ENCODE measurements at places on chromosomes 1 and 21. TPM values are rescaled to one million over a fixed set of nuclear protein-coding genes. Genes with fewer than 3 reads are reported as not detected.
A peak's percentile ranks its signal among the peaks of the same experiment; 100 is the strongest.

GRCh38 chr1:17192394-17193221 is 12.3 kb upstream of the PADI1 start:
- DNase-seq, result no peak

DNA sequence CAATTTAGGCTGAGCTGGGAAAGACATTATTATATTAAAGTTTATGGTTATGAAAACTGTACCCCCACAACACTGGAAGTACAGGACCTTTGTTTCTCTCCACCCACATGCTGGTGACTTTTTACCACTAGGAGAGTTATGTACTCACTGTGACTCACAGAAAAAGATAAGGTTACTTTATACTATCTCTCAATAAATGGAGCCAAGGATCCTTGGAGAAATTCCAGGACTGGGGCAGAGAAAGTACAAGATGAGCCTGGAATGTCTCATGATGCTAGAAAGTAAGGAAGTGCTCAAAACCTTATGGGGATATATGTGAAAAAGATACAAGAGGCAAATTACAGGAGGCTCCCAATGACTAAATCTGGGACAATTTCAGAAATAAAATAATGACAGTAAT is 63.9 kb upstream of the C1orf105 start:
- DNase-seq, result peak; percentile 61

DNA sequence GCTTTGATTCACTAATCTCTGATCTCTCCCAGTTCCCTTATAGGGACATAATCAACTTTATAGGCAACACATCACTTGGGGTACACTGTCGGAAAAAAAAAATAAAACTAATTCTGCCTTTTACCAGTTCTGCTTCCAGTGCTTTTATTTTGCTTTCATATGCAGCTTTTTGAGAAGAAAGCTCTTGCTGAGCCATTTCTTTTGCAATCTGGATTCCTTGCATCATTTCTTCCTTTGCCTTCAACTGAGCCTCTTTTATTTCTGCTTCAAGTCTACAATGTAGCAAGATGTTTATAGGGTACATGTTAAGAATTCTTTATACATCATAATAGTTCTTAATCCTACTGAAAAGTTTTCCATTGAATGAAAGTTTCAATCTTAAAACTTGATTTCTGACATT is 30.6 kb downstream of the KIF14 start:
- no peak for DNase-seq

Gene OR2T10
- not detected for total RNA-seq

Gene VAV3
- 20.9 TPM for total RNA-seq

DNA sequence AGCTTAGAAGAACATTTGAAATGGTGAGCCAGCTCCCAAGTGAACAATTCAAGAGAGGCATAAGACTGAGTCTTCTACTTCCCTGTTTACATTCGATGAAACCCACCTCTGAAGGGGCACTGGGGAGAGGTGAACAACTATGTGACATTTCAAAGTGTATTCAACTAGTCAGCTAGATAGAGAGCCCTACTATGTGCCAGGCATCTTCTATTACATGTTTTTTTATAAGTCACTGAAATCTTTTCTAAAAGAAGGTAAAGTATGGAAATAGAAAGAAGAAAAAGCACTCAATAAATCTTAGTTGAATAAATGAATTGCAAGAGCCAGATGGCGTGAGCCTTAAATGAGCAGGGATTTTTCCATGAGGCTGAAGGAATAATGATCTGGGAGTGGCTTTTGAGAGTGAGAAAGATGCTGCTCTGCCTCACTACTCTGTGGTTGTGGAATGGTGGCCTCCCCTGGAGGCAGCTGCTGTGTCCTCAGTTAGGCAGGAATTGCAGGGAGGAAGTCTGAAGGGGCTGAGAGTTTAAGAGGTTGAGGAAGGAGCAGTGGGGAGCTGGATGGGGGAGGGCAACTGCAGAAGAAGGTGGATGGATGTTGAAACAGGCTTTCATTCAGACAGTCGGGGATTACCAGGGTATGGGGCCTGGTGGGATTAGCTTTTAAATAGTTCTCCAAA is 10.4 kb upstream of the PTPRF start:
- no peak for DNase-seq

Gene DUSP23
- total RNA-seq, result 84.3 TPM

Gene PLCH2
- total RNA-seq, result not detected

DNA sequence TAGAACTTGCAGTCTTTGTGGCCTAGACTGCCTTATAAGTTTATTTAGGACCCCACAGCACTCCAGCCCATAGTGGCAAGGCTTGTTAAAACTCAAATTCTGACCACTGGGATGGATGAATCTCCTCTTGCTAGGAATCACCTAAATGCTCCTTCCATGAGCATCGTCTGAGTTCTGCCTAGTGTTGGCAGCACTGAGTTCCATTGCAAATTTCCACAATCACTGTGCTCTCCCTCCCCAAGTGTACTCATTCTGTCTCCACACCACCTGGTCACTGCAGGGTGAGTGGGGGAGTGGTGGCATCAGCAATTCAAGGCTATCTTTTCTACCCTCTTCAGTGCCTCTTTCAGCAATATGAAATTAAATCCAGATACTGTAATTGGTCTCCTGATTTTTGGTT is 46.7 kb upstream of the PTBP2 start:
- DNase-seq, result no peak

DNA sequence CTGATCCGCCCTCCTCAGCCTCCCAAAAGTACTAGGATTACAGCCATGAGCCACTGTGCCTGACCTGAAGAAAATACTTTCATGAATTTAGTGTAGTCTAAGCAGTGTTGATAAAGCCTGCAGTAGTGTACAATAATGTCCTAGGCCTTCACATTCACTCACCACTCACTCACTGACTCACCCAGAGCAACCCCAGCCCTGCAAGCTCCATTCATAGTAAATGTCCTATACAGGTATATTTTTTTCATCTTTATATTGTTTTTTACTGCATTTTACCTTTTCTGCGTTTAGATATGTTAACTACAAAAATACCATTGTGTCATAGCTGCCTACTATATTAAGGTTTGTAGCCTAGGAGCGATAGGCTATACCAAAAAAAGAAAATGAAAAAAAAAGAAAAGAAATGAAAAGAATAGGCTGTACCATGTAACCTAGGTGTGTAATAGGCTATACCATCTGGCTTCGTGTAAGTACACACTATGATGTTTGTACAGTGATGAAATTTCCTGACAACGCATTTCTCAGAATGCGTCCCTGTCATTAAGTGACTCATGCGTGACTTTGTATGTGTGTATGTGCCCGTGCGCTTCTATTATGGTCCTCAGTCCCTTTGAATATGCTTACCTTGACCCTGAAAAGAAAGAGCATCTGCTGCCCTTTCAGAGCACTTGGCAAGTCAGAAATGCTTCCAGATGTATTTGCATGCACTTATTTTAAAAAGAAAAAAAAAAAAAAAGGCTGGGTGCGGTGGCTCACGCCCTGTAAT is 9.2 kb upstream of the SLAMF8 start:
- no peak for DNase-seq

GRCh38 chr1:92994105-92994712 is 32.9 kb upstream of the DIPK1A start:
- DNase-seq, result peak; percentile 82

- no peak for DNase-seq
Observed at GRCh38 chr1:5818755-5819154, 173.5 kb downstream of the NPHP4 start.

Gene WLS
- total RNA-seq, result 194 TPM

Gene C1orf141
- total RNA-seq, result not detected

GRCh38 chr1:176998183-176998795 is 166.2 kb downstream of the ASTN1 start:
- no peak for DNase-seq

DNA sequence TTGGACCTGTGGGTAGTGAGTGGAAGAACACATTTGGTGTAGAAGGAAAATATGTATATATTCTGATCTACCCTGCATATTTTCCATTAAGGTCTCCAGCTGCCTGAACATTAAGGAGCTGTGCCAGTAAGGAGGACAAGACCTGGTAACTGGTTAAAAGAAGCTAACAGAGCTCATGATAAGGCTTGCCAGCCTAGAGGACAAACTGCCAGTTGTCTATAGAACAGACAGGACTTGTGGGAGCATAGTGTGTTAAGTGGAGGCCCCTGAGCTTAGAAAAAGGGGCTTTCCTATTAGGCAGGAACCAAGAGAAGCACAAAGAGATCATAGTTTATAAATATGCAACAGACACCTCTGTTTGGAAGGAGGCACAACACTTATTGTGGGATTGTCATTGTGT is 23.0 kb downstream of the DNM3 start:
- no peak for DNase-seq

DNA sequence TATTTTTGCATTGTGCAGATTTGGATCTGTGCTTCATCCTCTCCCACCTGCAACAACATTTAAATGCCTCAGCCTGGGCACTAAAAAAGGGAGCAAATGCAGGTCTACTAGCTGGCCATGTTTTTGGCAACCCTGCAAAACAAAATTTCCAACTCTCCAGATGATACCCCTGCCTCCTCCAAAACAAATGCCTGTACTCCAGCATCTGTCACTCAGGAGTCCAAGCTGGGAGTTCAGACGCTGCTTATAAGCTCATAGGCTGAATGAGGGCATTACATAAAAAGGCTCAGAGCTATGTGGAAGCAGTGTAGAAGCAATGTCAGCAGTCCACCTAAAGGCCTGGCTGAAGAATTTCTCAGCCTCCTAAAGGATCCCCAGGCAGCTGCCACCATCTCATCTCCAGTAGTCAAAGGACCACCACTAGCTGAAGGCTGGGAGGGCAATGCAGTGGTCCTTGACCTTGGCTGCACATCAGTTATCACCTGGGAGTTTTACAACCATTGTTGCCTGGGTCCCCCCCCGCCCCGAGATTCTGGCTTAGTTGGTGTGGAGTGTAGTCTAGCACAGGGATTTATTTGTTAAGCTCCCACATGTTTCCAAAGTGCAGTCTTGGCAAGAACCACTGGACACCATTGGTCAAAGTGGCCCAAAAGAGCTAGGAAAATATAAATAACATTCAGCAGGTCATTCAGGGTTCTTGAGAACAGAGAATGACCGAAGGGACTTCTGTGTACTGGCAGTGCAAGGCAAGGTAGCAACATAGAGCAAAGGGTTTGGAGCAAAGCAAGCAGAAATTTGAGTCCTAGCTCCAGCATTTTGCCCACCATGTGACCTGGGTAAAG is 57.2 kb downstream of the ITPKB start:
- DNase-seq, result no peak

DNA sequence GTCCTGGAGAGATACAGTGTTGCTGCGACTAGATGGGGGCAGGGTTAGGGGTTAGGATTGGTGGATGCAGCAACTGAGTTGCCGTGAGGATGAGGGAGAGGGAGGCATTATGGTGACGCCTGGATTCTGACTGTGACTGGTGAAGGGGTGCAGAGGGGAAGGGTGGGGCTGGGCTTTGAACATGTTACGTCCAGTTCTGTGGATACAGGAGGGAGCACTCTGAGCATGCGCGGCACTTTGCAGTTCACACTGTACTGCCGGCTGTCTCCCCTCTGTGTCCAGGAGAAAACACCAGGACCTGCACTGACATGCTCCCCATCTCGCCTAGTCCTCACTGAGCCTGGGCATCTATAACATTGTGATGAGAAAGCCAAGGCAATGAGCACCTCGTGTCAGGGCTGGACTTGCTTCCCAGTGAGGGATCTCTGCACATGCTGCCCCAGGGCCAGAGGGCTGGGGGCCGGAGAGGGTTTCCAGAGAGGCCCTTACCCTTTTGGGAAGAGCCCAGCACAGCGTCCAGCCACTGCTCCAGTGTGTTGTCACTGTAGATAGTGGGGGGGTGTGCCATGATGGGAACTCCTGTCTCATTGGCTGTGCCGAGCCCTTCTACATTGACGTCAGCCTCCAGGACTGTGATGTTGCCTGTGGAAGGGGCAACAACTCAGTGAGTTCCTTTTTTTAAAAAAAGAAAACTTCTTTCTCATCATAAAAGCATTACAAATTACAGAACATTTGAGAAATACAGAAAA is 7.6 kb downstream of the FAM151A start:
- DNase-seq, result no peak

Gene ENO1
- 362 TPM for total RNA-seq

Gene AADACL4
- not detected for total RNA-seq

Gene RNASEL
- 8.0 TPM for total RNA-seq

Gene NOS1AP
- total RNA-seq, result 3.7 TPM

DNA sequence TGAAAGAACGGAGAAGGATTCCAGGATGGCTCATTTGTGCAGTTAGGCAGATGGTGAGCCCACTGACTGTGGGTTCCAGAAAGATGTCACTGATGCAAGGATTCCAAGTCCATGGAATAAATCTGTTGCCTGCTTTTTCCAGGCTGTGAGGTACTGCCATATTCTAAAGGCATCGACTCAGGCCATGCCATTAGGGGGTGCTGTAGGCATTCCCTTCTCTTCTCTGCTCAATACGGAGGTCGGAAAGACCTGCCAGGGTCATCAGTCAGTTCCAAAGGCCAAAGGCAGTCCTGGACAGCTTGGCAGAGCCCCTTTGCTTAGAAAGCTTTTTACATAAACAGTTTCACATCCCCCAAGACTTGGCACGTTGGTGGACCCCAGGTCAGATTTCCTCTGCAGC is 31.7 kb upstream of the TMEM125 start:
- DNase-seq, result peak; percentile 82

GRCh38 chr1:70966018-70966638 is 81.5 kb downstream of the PTGER3 start:
- no peak for DNase-seq

Gene ARHGAP30
- 15.6 TPM for total RNA-seq

Gene FMO5
- 78.6 TPM for total RNA-seq

GRCh38 chr1:116912846-116913245 is 3.1 kb downstream of the PTGFRN start:
- DNase-seq, result no peak

DNA sequence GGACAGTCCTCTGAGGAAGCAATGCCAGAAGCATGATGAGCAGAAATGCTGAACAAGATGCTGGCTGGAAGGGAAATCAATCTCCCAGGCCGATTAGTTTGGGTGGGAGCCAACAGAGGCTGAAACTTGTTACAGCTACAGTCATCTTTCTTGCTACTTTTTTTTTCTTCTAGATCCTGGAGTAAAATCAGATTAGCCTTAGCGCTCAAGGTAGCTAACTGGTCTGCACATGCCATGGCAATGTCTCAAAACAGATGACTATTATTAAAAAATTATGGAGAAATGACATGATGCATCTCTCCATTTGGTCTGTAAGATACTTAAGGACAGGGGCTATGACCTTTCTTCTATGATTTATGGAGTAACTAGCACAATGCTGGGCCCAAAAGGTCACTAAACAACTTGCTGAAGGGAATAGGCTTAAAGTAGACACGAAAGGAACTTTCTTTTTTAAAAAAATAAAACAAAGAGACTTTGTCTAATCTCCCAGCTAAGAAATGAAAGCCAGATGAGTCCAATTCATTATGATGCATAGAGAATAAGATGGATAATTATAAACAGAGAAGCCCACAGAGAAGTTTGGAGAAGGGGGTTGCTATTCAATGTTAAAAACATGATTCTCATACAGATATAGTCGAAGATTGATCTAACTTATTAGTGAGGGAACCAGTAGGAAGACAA is 42.5 kb downstream of the UTP25 start:
- DNase-seq, result peak; percentile 60

Gene SYT11
- total RNA-seq, result 1.3 TPM

Gene CD1B
- not detected for total RNA-seq

GRCh38 chr1:21184276-21184675 is 7.6 kb upstream of the EIF4G3 start:
- DNase-seq, result no peak

GRCh38 chr1:184792450-184792969 is 37.9 kb upstream of the EDEM3 start:
- DNase-seq, result peak; percentile 94

Gene KDF1
- total RNA-seq, result 7.1 TPM

All from stomach (tissue), 19 donors.